Stimulated activated CD8-positive, alpha-beta memory T cell treated with anti-CD3 and anti-CD28 coated beads, Interleukin-7, amount 100 ng/mL, for 1 hour (primary cell): ENCODE measurements at places on chromosomes 4 and X.

- no peak for DNase-seq
These were observed 57.7 kb downstream of the IL13RA2 start for GRCh38 chrX:114959729-114960128.

GRCh38 chr4:155799794-155800123 lies 40.9 kb downstream of the GUCY1B1 start:
- no peak for DNase-seq

GRCh38 chr4:147247579-147247978 lies 233.3 kb upstream of the EDNRA start:
- no peak for DNase-seq

DNA sequence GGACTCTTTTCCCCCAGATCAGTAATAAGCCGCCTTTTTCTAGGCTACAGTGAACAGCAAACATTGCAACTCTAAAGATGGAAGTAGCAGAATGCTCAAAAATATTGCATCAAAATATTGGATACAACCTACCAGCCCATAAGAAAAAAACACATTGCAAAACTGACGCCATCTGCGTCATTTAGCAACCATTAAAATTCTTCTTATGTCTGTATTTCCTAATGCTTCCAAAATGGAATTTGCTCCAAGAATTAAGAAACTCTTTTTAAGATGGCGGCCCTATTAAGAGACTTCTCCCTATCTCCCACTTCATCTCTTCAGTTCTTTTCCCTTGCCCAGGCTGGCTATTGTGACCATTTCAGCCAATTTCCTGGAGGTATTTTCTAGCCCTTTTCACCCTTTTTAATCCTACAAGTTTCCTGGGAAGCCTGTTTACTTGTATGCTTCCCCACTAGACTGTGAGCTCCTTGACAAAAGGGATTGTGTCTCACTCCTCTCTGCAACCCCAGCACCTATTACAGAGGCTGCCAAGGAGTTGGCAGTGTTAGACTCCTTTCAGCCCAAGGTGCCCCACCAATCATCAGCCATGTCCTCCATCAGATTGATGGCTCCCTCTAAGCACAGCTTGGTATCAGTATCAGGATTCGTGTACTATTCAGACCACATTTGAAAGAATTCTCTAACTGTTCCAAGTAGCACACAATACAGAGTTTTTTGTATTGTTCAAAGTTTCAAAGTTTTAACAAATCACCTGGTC lies 4.4 kb downstream of the GPC3 start:
- DNase-seq = no peak
